GM03348 (cell line): ENCODE measurements at places on chromosomes 5 and 9.

DNA sequence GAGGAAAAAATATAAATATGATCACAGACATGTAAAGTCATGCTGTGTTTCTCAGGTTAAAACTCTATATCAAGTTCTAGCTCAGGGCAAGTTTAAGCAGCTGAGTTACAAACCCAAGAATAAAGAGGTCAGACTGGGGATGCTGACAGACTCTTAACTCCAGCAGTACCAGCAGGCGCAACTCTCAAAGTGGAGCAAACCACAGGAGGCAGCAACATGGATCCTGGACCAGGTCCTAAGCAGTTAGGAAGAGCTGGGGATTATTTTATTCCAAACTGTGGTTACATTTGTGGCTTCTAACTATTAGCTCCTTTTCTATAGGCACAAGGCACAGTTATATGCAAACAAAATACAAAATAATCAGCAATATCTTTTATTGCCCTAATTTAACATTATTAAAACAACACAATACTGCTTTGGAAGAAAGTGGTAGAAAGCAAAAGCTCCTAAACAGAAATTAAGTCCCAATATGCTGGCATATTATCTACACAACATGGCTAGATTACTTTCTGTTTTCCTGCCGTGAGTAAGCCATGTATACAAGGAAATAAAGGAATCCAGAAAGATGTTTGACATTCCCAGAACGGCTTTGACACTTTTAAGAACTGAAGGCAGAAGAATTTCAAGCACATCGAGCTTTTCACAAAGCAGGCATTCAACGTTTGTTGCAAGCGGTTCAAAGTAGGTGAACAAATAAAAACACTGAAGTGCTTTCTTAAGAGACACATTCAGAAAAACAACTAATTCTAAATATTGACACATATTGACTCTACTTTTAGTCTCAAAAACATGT is 378.8 kb upstream of the ZNF608 start:
- DNase-seq: no peak

GRCh38 chr5:136814619-136815378 is 449.5 kb upstream of the TRPC7 start:
- DNase-seq: peak; percentile 66

- DNase-seq: no peak
Measured at GRCh38 chr5:60674251-60675069, 25.5 kb downstream of the DEPDC1B start.

DNA sequence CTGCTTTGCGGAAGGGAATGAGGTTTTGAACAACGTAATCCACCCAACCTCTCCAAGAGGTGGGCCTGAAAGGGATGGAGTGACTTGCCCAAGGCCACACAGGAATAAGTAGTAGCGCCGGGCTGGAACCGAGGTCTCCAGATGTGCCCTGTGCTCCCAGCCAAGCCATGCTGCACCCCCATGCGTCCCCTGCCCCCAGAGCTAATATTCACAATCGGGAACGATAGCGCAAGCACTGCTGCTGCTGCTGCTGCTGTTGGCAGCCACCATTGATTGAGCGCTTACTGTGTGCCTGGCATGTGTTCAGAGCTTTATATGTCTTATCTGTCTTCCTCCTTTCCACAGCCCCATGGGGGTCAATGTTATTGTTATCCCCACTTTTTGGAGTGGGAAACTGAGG is 43.9 kb downstream of the AMBP start:
- no peak for DNase-seq
